Adrenal gland (tissue), 19 donors: ENCODE measurements at places on chromosomes 7 and 10. TPM values are rescaled to one million over a fixed set of nuclear protein-coding genes. Genes with fewer than 3 reads are reported as not detected.

The SHH gene
- 7.0 TPM for polyA plus RNA-seq

GRCh38 chr7:1567049-1567771 is 2.6 kb downstream of the PSMG3 start:
- no peak for DNase-seq

The HHEX gene
- polyA plus RNA-seq: 14.4 TPM

The ELAPOR2 gene
- 1.9 TPM for polyA plus RNA-seq

DNA sequence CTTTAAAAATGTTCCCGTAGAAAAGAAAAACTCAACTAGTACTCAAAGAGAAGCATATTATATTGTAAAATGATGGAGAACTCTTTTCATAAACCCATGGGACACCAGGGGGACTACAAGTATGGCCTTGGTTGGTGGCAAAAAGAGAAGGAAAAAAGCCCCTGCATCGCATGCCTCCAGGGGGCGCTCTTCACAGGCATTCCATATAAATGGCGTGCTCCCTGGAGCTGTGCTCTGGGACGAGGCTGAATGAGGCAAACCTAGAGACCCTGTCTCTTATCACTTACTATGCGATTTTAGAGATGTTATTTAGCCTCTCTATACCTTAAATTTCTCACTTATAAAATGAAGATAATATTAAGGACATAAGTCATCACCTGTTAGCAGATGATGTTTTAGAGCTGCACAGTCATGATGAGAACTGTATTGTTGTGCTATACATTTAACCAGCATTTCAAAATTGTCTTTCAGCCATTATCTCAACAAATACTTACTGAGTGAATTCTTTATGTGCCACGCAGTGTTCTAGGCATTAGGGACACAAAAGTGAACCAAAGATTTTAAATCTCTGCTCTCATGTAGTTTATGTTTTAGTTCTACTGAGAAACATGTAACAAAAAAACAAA is 105.8 kb downstream of the ARHGAP21 start:
- peak; percentile 72 for DNase-seq

- no peak for DNase-seq
These were observed 14.5 kb downstream of the GIMAP5 start for GRCh38 chr7:150751702-150752101.

The IDI2 gene
- 0.07 TPM for polyA plus RNA-seq

- no peak for DNase-seq
These were observed 128.5 kb downstream of the TACC2 start for GRCh38 chr10:122117475-122117874.

The TMEM270 gene
- not detected for polyA plus RNA-seq

The KLF6 gene
- 25.2 TPM for polyA plus RNA-seq

- no peak for DNase-seq
These were observed 159.4 kb downstream of the FRMD4A start for GRCh38 chr10:14171336-14171735.

DNA sequence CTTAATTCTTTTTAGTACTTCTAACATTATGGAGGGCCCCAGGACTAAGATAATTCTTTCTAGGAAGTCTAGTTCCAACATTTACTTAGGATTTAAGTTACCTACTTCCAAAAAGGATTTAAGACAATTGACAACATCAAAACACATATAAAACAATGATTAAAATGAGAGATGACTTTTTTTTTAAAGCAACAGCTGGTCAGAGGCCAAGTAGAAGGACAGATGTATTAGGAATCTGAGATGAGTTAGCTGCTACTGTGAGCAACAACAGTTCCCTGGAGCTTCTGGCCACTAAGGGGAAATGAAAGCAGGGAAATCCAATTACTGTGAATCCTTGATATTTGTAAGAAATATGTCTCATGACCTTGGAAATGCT is 222.3 kb downstream of the PHTF2 start:
- no peak for DNase-seq

DNA sequence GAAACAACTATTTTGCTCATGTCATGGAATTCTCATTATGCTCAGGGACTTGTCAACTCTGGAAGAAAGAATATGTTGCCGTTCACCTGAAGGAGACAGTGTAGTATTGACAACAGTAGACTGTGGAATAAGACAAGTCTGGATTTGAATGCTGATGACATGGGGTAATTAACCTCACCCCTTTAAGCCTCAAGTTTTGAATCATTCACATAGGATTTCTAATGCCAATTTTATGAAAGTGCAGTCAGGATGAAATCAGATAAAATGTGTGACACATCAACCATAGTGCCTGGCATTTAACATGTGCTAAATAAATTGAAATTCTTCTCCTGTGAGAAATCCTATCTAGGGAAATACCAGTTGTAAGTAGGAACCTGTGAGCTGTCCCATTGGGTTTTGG is 305.8 kb downstream of the KIF20B start:
- DNase-seq: no peak

- DNase-seq: no peak
These were observed 16.5 kb upstream of the WIPI2 start for GRCh38 chr7:5173496-5173895.

- DNase-seq: no peak
These were observed 357.1 kb downstream of the PCLO start for GRCh38 chr7:82805527-82805960.

DNA sequence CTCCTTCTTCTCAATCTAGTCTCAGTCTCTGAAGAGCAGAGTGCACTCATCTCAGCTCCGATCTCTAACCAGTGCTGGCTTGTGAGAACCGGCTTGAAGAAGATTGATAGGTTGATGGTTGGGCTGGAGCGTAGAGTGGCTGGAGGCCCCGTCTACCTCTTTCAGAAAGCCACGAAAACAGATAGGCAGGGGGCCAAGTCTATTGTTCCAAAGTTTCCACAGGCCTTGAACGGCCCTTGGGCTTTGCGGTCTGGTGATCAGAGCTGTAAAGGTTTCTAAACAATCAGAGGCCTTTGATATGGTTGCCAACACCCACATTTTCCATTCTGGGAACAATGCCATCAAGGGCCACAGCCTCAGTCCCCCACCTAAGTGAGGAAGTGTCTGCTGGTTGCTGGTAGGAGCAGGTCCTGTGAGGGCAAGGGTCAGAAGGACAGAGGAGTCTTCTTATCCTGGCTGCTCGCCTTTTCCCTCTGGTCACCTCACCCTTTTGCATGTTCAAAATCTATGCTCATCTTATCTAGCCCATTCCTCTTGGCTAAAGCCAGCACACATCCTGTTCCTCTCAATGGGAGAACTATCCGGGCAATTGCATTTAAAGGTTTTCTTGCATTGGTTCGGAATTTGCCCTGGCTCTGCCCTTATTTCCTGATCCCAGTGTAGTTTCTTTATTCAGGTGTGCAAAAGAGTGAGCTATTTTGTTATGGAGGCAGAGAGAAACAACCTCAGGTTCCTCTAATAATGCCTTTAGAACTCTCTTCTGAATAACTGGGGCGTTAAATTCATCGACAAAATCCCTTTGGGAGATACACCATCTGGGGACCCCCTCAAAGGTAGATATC is 70.3 kb upstream of the KMT2E start:
- peak; percentile 90 for DNase-seq

DNA sequence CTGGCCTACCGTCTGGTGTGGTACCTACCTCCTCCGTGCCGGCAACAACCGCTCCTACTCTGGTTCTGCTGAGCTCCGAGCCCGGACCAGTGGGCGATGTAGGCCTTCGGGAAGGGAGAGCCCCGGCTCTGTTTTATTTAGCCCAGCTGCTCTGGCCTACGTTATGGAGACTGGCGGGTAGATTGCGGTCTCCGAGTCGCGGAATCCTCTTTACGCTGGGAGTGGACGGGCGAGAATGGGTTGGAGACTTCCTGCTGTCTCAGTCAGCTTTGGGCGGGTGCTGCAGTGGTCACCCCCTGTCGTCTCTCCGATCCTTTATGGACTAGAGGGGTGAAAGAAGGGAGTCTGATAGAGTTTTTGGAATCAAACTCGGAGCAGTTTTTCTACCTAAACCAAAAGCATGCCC is 406 bp downstream of the CBLL1 start:
- no peak for DNase-seq

GRCh38 chr10:19791032-19791431 is 25.2 kb upstream of the PLXDC2 start:
- DNase-seq: no peak

The NANOS1 gene
- polyA plus RNA-seq: 31.7 TPM

GRCh38 chr10:103451091-103451813 is 918 bp downstream of the CALHM2 start:
- DNase-seq: peak; percentile 90

- peak; percentile 82 for DNase-seq
These were observed 10.2 kb upstream of the LMOD2 start for GRCh38 chr7:123645516-123645915.

- no peak for DNase-seq
These were observed 89.4 kb downstream of the CYTH3 start for GRCh38 chr7:6182993-6183392.

DNA sequence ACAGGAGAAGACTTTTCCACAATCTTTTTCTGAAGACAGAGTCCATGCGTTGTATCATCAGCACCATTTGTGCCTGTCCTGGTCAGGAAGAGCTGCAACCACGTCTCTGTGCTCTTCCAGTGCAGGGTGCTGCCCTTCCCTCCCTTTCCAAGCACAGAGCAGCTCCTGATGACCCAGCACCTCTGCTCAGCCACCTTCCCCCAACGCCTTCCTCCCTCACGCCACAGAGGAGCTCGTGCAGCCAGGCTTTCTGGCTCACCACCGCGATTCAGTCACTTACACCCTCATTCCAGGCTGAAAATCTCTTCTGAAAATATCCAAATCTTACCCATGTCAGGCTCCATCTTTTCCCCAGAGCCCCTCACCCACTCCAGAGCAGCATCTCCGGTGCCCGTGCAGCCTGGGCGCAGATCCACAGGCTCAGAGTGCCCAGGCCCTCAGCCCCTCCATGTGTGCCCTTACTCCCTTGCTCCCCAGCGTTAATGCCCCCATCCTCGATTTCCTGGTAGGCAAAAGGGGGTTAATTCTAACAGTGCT is 181.5 kb downstream of the DIP2C start:
- DNase-seq: no peak

The MARVELD1 gene
- 11.7 TPM for polyA plus RNA-seq

The TMEM273 gene
- polyA plus RNA-seq: 2.5 TPM
